ENCODE measurements at places on chromosomes 4 and X.

DNA sequence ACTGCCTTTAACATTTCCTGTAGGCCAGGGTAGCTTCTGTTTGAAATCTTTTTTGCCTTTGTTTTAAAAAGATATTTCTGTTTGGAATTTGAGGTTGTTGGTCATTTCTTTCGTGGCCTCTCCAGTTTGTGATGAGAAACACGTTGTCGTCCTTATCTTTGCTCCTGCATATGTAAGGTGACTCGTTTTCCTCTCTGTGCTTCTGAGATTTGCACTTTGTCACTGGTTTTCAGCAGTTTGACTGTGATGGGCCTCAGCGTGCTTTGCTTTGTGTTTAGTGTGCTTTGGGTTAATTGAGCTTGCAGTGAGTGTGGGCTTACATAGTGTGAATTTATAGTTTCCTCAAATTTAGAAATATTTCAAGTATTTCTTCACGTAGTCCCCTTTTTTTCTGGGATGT is 81.5 kb downstream of the FAM193A start:
- no peak for DNase-seq

DNA sequence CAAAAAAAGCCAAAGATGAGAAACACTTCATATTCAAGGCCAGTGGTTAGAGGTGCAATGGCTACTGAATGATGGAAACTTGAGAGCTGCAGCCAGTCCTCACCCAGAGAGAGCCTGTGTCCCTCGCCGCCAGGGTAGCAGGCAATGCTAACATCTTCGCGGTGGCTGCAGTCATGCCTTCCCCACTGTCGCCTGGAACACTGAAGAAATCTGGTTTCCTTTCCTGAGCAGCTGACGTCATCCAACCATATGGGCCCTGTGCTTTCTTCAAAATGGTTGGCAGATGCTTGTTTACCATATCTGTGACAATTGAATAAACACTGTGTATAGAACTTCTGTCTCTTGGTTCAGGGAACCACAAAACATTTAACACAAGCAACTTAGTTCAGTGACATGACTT is 39.7 kb downstream of the PRSS12 start:
- DNase-seq, result no peak

DNA sequence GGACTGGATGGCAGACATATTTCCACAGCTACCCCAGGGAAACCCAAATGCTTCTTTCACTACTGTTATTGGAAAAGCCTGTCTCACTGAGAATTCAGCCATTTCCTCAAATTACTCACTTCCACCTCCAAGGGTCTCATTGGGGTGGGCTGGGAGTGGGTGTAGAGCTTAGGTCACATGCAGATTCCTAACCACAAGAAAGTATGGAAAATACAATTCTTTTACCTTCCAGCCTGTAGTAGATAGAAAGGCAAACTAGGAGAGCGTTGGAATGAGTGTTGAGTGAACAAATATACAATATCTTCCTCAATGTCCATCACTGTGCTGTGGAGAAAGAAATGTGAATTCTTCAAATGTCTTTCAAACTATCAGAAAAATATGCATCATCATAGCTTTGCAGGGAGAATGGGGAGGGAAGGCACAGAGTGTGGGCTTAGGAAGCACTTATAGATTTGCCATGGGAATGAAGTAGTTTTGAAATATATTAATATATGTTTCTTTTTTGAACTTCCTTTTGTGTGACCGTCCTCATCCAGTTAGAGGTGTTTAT is 245.3 kb upstream of the JADE1 start:
- DNase-seq, result no peak

DNA sequence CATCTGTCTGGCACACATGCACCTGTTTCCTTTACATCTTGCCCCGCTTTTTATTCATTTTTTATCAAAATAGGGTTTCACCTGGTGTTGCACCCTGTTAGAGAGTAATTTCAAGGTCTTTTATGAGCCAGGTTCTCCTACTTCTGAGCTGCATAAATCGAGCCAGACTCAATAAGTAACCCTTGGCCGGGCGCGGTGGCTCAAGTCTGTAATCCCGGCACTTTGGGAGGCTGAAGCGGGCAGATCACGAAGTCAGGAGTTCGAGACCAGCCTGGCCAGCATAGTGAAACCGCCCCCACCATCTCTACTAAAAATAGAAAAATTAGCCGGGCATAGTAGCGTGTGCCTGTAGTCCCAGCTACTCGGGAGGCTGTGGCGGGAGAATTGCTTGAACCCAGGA is 1.0 kb upstream of the PPP2R3B start:
- no peak for DNase-seq

DNA sequence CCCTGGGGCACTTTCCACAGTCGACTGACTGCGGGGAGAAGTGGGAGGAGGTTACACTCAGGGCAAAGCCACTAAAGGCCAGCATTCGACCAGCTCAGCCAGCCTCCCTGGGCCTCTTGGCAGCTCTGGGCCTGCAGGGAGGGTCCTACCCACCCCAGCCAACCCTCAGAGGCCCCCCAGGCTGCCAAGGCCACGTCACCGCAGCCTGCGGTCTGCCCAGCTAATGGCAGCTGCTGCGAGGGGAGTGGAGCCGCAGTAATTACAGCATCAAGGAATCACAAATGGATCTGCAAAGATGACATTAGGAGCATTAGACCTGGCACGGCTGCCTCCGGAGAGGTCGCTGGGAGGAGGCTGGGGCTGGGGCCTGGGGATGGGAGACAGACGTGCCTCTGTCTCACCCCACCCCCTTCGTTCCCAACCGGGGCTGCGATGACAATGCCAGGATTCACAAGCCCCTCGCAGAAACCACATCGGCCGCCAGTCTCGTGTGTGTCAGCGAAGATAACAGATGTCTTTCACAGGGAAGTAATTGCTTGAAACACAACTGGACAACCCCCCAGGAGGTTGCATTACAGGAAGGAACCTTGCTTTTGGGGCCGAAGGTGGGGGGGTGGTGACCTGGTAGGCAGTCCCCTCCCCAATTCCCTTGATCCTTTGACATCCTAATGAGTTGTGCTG is 367.6 kb downstream of the BCOR start:
- no peak for DNase-seq

GRCh38 chr4:145535202-145535601 is 53.5 kb downstream of the SMAD1 start:
- no peak for DNase-seq

DNA sequence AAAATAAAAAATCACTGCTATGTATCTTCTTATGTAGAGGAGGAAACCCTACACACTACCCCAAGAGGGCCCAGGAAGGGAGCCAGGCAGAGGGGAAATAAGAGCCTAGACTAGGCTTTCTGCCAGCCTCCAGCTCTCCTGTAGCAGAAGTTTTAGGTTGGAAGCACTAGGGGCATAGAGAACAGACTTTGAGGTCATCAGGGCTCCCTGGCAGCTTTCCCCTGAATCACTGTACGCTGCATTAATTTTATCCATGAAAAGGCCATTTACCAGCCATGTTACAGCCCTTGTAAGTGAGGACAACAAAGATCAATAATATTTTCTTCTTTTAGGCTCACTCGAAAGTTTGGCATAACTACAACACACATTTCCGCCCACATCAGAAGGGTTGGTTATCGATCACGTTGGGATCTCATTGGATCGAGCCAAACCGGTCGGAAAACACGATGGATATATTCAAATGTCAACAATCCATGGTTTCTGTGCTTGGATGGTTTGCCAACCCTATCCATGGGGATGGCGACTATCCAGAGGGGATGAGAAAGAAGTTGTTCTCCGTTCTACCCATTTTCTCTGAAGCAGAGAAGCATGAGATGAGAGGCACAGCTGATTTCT is 24.7 kb downstream of the RPL9 start:
- DNase-seq, result no peak
